ENCODE measurements at places on chromosomes 3 and 15.

DNA sequence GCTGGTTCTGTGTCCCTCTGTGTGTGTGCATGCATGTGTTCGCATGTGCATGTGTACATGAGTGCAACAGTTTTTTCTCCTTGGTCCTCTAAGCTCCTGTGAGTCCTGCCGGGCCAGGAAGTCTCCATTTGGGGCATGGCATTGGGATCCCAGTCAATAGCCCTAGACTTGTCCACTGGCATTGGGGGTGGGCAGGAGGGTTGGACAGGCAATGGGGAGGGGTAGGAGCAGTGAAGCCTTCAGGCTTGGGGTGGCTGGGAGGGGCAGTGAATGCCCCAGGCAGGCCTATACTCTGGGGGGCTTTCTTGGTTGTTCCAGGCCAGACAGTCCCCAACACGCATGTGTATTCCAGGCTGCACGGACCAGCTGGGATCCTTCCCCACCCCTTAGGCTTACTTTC is 15.6 kb upstream of the C15orf39 start:
- no peak for DNase-seq

DNA sequence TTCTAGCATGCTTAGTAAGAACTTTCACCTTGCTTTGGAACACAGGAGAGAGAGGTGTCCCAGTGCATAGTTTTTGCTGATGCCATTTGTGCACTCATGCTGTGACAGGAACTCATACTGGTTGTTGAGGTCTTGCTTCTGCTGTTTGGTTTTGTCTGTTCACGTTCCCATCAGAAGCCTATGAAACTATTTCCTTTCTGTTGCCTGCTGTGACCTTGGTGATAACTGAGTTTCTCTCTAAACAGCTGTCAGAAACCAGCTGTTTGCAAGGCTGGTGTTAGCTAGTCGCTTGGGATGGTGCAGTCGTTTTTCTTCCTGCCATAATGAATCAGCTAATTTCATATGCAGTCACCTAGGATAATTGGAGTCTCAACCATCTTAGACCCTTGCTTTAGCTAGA is 724.1 kb downstream of the GRM7 start:
- no peak for DNase-seq

GRCh38 chr15:40301467-40302179 is 6.1 kb downstream of the PLCB2 start:
- no peak for DNase-seq

GRCh38 chr15:63587527-63587926 is 9.7 kb upstream of the FBXL22 start:
- DNase-seq = no peak

DNA sequence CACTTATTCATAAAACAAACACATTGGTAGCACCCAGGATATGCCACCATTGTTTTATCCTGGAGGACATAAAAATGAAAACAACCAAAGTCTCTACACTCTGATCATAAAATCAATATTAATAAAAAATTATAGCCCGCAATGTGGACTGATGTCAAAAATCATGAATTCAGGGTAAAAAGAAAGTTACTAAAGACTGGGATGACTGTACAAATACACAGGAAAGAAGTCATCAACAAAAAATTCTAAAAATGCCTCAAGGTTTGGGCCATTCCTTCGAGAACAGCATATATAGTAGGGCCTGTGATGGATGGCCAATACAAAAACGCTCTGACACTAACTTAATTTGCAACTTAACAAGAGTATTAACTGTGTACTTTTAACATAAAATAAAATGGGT is 76.8 kb downstream of the THBS1 start:
- DNase-seq = no peak

DNA sequence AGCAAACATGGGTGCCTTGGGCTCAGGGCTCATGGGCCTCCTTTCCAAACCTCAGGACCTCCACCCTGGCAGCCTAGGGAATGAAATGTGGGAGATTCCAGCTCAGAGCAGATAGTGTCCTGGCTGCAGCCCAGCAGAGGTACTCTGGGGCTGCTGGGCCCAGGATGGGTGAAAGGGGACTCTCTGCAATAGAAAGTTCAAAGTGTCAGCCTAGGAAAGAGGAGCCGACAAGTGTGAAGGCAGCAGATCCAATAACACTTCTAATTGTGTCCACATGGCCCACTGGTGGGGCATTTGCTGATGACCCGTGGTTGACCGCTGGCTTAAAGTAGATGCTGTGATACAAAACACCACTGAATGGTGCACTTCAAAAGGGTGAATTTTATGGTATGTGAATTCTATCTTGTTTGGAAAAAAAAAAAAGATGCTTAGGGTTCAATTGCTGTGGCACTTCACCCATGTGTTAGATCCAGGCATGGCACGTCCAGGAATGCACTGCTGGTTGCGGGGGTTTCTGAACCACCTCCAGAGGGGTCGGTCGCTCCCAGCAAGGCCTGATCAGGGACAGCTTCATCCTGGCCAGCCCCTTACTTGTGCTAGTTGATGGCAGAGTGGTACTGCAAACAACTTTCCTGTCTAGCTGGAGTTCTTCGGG is 20.9 kb downstream of the AMOTL2 start:
- no peak for DNase-seq

- no peak for DNase-seq
These were observed 22.6 kb downstream of the SFMBT1 start for GRCh38 chr3:53023072-53023823.

DNA sequence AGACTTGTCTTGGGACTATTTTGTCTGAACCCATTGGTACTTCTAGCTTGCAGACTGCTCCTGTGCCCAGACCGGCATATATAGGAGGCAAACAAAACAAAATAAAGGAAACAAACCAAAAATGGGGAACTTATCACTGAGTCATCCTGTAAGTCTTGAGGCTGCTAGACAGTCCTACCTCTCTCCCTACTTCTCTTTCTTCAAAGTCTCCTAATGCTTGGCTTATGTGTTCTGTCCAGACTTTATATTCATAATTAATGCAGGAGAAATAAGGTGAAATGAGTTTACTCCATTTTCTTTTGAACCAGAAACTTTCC is 266.2 kb downstream of the ZNF385D start:
- DNase-seq = no peak

- DNase-seq = peak; percentile 43
These were observed 28.8 kb upstream of the HDAC11 start for GRCh38 chr3:13451301-13451673.

GRCh38 chr3:162626172-162626571 is 1129.6 kb downstream of the OTOL1 start:
- DNase-seq = no peak

GRCh38 chr3:173893066-173893465 is 495.5 kb downstream of the NLGN1 start:
- no peak for DNase-seq

DNA sequence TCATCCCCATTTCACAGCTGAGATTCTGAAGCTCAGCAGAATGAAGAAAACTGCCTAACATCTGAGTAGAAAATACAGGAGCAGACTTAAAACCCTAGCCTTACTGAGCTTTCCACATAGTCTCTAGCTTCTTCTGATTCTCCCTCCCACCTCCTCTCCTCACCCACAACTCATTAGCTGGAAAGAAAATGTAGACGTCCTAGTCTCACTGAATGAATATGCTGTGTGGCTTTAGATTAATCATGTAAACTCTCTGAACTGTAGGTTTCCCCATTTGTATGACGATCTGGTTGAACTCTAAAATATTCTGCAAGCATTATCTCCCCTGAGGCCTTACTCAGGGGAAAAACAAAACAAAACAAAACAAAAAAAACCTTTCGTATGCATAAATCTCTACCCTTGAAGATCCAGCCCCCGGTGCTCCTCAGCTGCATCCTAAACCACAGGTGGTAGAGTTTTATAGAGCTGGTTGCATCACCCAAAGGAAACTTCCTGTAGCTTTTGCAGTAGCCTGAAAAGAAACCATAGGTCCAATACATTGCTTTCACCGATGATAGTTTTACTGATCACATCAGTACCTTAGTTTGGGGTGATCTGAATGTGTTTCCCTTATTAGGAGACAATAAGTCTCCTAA is 40.6 kb downstream of the FOXB1 start:
- peak; percentile 6 for DNase-seq

DNA sequence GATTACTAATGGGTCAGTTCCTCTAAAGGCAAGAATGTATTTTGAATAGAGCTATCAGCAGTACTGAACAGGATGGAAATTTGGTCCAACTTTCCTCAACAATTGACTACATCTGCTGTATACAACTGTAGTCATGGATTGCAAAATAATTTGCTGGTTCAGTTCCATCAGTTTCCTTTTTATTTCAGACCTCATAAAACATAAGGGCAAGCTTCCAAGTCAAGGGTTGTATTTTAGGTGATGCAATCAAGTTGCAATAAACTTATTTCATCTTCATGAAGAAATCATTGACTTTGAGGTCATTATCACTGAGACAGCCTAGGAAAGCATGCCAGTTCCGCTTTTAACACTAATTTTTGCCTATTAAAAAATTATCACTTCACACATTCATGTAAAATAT is 90.4 kb upstream of the TSEN2 start:
- DNase-seq = no peak

- no peak for DNase-seq
These were observed 68.4 kb downstream of the CRTC3 start for GRCh38 chr15:90598031-90598577.

DNA sequence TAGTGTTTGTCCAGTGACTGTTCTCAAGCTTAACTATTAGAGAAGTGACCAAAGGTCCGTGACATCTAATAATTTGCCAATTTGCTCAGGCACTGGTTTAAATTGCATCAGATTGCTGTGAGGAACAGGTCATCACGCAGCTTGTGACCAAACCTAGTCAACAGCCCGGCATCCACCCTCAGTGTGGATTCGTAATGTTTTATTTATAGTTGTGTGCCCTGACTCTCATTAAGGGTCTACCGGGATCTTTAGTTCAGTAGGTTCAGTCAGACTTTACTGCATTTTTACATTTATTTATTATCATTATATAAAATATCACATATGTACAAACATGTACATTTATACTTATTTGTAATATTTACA is 46.4 kb upstream of the PGPEP1L start:
- DNase-seq = no peak

DNA sequence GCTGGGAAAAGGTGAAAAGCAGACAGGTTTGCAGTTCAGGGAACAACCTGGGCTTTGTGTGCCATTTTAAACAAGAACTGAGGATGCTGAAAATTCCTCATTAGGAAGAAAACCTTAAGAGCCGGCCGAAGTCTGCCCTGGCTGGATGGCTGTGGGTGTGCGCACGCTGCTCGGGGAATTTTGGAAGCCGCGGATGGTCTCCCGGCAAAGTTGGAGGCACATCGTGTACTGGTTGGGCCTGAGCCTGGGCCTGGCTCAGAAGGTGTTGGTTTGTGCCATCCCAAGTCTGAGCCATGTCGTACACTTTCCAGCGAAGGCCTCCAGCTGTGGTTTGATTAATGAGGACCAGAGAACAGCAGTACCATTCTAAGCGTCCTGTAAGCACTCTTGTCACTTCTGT is 188.2 kb downstream of the ATP10A start:
- DNase-seq = no peak

GRCh38 chr15:59570315-59570714 is 41.3 kb upstream of the GCNT3 start:
- no peak for DNase-seq

GRCh38 chr15:25717457-25718168 is 145.5 kb downstream of the ATP10A start:
- no peak for DNase-seq

GRCh38 chr3:72811571-72811970 is 36.7 kb downstream of the SHQ1 start:
- DNase-seq = no peak

DNA sequence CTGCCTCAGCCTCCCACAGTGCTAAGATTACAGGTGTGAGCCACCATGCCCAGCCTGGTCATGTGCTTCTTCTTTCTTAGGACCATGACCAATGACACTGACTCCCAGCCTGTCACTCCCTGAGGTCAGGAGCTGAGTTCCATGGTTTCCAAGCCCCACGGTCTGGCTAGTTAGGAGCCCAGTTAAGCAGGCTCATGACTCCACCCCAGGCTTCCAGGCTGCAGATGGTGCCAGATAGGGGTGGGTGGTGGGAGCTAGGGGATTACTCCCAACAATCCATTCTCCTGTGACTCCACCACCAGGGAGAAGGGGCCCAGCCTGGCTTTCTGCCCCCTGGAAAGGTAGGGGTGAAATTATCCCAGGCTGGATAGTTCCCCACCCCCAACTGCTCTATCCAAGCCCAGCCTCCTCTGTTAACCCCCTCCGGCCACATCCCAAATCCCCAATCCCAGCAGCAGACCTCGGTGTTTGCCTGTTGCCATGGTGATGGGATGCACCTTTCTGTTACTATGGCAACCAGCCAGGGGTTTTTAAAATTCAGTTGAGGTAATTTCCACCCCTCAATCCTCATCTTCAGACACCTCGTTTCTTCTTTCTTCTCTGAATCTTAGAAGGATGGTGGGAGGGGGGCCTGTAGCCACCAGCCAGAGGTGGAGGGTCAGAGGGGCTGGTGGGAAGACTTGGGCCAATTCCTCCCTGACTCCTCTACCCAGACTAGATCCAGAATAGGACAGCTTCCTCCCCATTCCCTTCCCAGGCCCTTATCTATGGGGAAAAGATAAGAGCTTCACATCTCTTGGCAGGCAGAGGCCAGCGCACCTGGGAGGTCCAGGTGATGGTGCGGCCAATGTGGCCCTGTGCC is 22.5 kb upstream of the SEMA3F start:
- no peak for DNase-seq

DNA sequence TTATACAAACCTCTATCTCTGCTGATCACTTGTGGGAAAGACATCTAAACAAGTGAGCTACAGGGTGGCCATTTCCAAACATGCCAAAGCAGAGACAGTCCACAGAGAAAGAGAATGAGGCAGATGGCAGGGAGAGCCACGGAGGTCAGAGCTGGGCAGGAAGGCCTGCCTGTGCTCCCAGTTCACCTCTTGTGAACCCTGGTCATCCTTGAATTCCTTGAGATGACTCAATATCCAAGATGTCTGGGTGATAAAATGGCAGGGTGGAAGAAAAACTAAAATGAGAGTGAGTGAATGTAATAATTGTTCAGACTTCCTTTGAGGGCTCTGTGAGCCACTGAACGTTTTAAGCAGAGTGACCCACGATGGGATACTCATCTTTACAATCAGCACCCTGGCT is 104.8 kb downstream of the PLCH1 start:
- no peak for DNase-seq

GRCh38 chr3:141123677-141124410 is 72.7 kb downstream of the SPSB4 start:
- DNase-seq = no peak

DNA sequence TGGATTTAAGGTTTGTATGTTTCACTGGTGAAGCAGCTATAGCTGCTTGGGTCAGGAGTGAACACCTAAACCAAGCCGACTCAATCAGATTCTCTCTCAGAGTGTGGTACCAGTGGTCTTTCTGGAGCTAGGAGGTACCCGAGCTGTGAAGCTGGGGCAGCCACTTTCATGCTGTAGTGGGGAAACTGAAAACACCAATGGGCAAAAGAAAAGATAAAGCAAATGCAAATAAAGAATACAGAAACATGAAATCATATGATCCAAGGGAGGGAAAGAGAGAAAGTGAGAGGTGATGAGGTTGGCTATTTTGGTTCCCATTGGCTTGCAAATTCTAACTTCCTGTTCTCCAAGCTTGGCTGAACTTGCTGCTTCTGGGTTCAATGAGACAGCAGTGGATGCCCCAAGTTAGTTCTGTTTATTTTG is 212.3 kb upstream of the CFAP20DC start:
- DNase-seq = no peak

GRCh38 chr15:33722005-33722672 is 246.2 kb upstream of the CHRM5 start:
- no peak for DNase-seq

- DNase-seq = no peak
These were observed 73.6 kb upstream of the SEC13 start for GRCh38 chr3:10394491-10395025.

GRCh38 chr3:178618197-178618596 is 82.0 kb downstream of the KCNMB2 start:
- DNase-seq = no peak

All from activated naive CD4-positive, alpha-beta T cell treated with Interleukin-2 at 50 U/mL for 16 hours (primary cell).